NB4 (cell line): ENCODE measurements at places on chromosomes 6 and 20.

GRCh38 chr6:122604676-122605075 is 5.5 kb upstream of the PKIB start:
- no peak for DNase-seq

GRCh38 chr6:108383981-108384380 is 89.1 kb downstream of the AFG1L start:
- no peak for DNase-seq

GRCh38 chr6:87212596-87212995 is 57.2 kb downstream of the ZNF292 start:
- DNase-seq, result no peak

- no peak for DNase-seq
Observed at GRCh38 chr6:20135677-20136268, 76.5 kb downstream of the MBOAT1 start.

DNA sequence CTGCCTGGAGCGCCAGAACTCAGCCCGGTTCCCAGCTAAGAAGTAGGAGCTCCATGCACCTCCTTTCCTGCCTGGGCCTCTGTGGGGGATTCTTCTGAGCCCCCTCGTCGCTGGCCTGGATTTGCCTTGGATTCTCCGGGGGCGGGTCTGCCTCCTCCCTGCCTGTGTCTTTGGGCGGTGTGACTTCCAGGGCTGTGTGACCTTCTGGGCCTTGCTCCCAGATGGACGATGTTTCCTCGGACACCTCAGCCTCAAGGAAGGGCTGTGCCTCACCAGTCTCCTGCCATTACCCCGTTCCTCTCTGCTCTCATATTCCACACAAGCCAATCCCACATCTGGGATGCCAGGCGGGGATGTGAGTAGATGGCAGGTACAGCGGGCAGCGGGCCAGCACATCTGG is 76.8 kb downstream of the ERMARD start:
- DNase-seq, result no peak

GRCh38 chr6:11062715-11063114 is 18.6 kb upstream of the ELOVL2 start:
- no peak for DNase-seq

GRCh38 chr6:13577926-13578325 is 3.5 kb downstream of the SIRT5 start:
- no peak for DNase-seq
